ENCODE measurements at places on chromosomes 2 and 18.

GRCh38 chr2:101463911-101464641 lies 10.8 kb downstream of the RFX8 start:
- DNase-seq, result no peak

GRCh38 chr2:72576861-72577260 lies 249.0 kb downstream of the EXOC6B start:
- no peak for DNase-seq

DNA sequence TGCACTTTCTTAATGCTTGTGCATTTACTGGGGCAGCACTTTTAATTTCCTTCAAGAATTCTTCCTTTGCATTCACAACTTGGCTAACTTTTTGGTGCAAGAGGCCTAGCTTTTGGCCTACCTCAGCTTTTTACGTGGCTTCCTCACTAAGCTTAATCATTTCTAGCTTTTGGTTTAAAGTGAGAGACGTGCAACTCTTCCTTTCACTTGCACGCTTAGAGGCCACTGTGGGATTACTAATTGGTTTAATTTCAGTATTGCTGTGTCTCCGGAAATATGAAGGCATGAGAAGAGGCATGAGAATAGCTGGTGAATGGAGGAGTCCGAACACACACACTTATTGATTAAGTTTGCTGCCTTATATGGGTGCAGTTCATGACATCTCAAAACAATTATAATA lies 354.1 kb downstream of the DLGAP1 start:
- no peak for DNase-seq

DNA sequence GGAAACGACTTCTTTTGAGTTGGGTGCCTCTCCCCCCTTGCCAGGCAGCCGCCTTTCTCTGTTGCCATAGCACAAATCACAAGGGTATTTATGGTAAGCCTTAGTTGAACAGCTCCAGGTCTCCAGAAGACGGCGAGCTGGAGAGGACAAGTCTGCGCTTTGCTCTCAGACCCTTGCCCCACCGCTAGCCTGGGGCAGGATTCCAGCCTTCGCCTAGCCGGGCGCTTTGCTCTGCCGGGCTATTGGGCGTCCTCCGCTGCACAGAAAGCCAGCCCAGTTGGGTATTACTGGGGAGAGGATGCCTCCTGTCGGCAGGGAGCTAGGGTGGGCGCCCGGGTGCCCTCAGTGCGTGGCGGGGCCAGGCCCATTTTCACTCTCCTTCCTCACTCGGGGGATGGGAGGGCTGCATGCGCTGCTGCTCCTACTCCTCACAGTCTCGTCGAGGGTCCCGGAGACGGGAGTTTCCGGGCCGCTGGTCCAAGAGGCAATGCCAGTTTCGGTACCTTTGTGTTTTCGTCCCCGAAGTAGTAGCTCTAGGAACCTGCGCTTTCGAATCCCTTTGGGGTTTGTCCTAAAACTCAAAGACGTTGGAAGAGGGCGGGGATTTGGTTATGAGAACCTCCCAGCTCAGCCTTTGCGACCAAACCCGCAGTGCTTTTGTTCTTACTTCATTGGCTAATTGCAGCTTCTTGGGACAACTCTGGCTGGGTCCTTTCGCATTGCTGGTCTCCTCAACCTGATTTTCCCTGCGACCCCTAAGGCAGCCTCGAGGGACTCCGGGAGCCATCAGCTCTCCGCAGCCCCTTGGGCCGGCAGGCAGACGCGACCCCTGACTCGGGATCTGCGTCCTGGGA lies 3.6 kb upstream of the DLX2 start:
- peak; percentile 27 for DNase-seq

DNA sequence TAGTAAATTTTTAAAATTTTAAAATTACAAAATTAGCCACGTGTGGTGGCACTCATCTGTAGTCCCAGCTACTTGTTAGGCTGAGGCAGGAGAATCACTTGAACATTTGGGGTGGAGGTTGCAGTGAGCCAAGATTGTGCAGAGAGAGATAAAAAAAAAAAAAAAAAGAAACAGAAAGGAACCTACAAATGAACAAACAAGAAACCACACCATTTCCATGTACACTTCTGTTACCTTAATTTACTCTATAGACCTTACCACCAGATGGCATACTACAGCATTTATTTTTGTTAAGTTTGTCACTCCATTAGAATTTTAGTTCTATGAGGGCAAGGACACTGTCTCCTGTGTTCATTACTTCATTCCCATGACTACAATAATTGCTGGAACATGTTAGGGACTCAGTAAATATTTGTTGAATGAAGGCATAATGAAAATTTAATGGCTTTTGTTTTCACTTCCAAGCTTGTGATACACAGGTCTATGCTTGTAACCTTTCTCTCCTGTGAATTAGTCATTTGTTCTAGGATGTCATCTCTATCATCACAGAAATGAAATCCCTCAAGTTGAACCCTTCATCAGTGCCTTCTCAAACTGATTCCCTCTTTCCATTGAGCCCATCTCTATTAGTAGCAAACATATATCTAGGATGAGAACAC lies 76.0 kb downstream of the ARHGAP15 start:
- no peak for DNase-seq

DNA sequence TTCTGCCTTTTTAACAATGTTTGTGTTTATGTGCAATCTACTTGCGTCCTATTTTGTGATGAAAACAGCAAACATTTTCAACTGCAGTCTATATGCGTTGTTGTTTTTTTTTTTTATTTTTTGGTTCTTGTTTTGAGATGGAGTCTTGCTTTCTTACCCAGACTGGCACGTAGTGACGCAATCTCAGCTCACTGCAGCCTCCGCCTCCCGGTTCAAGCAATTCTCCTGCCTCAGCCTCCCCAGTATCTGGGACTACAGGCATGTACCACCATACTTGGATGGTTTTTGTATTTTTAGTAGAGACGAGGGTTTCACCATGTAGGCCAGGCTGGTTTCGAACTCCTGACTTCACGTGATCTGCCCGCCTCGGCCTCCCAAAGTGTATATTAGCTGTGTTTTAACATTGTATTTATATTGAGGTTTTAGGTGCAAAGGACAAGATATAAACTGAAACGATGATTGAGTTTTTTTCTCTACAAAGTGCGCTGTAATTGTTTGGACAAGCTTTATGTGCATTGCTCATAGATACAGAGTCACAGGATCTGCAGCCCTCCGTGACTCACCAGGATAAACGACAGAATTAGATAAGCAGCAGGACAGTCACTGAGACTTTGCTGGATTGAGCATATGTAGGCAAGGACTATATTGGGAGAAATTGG lies 17.4 kb downstream of the CDH7 start:
- no peak for DNase-seq

GRCh38 chr2:212922701-212923100 lies 228.7 kb downstream of the IKZF2 start:
- no peak for DNase-seq

- DNase-seq, result no peak
Observed at GRCh38 chr2:203835420-203835819, 32.2 kb upstream of the CTLA4 start.

DNA sequence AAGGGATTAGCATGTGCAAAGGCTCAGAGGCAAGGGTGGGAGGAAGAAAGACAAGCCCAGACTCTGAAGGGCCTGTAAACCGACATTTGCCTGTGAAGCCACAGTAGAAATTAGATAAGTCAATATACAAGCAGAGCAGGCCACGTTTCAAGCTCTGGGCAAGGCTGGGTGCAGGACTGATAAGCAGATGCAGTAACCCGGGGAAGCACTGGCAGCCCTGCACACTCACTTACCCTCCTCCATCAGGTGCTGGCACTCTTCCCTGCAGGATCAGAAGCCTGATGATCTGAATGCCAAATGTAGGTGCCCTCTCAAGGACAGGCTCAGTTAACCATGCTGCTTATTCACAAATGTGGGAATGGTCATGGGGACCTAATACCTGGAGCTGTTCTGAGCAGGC lies 46.3 kb upstream of the RAB12 start:
- DNase-seq, result no peak

- no peak for DNase-seq
Observed at GRCh38 chr2:95073856-95074662, 47.5 kb downstream of the MRPS5 start.

- DNase-seq, result no peak
Observed at GRCh38 chr2:2686222-2686621, 355.1 kb upstream of the MYT1L start.

GRCh38 chr2:121061633-121062032 lies 223.4 kb downstream of the TFCP2L1 start:
- DNase-seq, result no peak

- no peak for DNase-seq
Observed at GRCh38 chr2:231935207-231935524, 9.0 kb upstream of the NPPC start.

GRCh38 chr2:85308896-85309555 lies 18.8 kb downstream of the TGOLN2 start:
- DNase-seq, result peak; percentile 83

DNA sequence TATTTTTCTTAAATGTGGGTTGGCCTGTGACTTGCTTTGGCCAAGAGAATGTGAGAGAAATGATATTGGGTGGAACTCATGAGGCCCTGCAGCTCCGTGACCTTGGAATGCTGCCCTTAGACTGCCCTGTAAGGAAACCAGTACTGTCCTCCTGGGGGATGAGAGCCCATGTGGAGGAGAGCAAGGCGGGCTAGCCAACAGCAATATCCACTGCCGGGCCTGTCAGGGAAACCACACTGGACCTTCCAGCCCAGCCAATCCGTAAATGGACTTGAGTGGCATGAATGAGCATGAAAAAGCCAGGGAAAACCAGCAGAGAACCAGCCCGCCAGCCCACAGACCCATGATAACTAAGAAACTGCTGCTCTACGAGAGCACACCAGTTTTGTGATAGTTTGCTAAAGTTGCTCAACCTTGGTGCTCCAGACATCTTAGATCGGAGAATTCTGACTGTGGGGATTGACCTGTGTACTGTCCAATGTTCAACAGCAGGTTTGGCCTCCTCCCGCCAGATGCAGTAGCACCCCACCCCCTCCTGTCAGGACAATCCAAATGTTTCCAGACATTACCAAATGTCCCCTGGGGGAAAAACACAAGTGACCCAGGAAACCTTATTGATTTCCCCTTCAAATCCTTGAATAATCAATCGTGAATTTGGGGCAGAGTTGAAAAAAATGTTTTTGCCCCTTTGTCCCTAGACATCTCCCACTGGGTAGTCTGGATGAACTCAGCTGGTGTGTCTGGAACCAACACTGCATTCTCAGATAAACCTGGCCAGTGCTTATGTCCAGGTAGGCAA lies 27.2 kb downstream of the ALPK2 start:
- no peak for DNase-seq

DNA sequence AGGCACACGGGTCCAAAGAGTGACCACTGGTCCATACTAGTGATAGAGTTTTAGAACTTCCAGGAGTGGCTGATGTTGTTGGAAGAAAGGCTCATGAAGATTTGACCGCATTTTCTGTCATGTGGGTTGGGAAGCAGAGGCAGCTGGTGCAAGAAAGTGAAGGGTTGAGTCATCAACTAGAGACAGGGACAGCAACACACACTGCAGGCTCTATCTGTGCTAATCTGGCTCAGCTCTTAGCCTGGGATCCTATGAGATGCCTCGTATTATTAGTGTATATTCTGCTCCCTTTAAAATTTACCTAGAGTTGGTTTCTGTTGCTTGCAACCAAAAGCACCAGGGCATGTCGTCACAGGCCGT lies 2.5 kb upstream of the SH3RF3 start:
- DNase-seq, result no peak

GRCh38 chr2:96414161-96414710 lies 78.7 kb downstream of the NCAPH start:
- no peak for DNase-seq

DNA sequence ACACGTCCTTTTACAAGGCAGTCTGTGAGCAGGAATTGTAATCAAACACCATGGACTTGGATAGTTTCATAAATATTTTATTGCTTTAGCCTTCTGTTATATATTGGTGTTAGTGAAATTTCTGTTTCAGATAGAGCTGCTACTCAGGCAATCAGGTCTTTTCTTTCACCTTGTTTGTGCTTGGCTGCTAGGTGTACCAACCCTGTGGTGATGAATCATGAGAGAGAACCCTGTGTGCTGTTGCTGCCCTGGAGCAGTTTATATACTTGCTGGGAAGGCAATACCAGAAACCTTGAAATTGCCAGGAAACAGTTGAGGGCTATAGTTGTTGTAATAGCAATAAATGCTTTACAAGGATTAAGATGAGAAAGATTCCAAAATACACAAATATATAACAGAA lies 84.5 kb downstream of the FSHR start:
- DNase-seq, result no peak

DNA sequence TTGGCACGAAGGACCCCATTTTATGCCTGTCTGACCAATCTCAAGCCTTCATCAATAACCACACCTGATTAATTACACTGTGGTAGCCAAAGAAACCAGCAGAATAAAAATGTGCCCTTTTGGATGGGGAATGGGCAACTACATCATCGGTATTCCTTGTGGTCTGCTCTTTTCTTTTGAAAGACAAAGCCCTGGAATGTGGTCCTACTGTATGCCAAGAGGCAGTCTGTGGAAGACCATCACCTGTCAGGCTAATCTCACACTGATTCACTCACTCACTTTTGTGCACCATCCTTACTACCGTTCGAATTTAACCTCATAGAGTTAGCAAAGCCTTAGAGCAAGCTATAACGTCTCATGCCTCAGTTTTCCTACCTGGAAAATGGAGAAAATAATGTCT lies 275.2 kb upstream of the LRRTM1 start:
- DNase-seq, result no peak

DNA sequence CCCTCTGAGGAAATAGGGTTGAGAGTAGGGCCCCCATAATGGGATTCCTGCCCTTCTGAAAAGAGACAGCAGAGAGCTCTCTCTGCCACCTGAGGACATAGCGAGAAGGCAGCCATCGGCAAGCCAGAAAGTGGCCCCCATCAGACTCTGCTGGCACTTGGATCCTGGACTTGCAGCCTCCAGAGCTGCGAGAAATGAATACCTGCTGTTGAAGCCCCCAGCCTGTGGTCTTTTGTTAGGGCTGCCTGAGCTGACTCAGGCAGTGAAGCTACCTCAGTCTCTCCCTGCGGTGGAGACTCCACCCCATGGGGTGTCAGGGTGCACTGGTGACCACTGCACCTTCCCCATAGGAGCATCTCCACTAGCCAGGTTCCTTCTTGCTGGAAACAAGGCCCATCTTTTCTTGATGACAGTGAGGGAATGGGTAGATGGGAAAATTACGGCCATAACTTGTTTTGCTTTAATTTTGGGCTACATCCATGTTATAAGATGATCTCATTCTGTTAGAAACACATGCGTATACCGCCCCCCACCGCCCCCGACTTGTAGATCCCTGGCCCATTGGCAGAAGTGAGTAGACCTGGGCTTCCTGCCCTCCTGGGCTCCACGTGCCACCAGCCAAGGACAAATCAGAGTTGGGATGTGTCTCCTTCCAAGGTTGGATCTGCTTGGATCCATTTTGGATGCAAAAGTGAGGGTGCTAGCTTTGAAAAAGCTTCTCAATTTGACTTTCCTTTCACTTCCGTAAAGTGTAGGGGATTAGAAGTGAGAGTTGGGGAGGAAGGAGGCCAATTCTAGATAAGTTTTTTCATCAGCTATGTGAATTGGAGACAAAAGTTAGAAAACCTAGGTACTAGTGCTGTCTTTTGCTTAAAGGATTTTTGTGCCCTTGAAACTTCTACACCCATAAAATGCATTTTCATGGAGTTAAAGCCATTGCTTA lies 42.9 kb downstream of the NCK2 start:
- no peak for DNase-seq
